ENCODE measurements at places on chromosomes 13 and 19. TPM values are rescaled to one million over a fixed set of nuclear protein-coding genes. Genes with fewer than 3 reads are reported as not detected.
A peak's percentile ranks its signal among the peaks of the same experiment; 100 is the strongest.

DNA sequence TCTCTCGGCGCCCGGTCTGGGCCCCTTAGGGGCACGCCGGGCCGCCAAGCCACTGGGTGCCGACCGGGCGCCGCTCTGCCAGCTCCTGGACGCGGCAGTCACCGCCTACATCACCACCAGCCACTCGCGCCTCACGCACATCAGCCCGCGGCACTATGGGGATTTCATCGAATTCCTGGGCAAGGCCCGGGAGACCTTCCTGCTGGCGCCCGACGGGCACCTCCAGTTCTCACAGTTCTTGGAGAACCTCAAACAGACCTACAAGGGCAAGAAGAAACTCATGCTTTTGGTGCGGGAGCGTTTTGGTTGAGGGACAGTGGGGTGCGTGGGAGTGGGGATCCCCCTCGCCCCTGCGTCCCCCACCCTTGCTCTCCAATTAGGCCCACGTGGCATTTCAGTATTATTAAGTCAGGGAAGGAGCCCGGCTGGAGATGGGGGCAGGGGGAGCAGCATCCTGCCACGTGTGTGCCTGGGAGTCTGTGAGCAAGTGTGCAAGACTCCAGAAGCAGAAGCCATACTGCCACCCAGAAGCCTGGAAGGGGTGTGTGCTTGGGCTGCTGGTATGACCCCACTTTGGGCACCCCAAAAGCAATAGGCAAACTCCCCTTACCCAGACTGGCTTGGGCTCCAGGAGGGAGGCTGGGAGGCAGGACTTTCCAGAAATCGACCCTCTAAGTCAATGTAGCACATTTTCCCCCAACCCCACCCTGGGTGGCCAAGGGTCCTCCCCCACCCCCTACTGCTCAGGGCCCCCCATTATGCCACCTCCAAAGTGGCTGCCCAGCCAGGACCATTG, 35.7 kb downstream of the ZSWIM4 start:
- no peak overlapping the region for H3K4me3 ChIP-seq
- no peaks in the 10 kb centered on the region for H3K27me3 ChIP-seq
- DNase-seq, result no peak
- no peak overlapping the region for H3K27ac ChIP-seq
- H3K4me1 ChIP-seq, result peaks cover 6% of the 10 kb centered on the region

DNA sequence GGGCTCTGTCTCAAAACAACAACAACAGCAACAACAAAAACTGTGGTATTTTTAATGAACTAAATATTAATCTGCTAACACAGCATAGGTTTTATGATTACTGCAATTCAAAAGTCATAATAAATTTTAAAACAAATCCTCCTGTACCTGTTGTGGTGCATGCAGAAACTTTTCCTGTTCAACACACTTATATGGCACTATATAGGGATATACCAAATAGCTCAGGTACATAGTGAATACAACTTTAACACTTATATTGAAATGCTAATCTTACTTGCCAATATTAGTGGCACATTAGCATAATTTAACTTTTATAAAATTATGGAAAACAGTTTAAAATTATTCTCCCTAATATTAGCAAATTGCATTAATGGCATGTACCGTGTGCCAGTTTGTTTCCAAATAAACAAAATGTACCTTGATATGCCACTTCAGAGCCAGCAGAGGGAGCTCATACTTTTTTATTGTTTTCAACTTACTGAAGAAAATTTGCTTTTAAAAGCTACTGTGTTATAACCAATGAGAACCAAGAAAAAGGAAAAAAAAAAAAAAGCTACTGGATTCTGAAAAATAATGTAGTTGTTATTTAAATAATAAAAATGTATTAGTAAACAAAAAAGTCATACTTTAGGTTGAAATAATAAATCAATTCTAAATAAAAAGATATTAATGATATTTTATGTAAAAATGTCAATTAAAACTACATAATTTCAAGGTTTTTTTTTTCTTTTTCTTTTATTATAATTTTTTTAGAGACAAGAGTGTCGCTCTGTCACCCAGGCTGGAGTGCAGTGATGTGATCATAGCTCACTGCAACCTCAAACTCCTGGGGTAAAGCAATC, 18.0 kb upstream of the RBM26 start:
- no peak overlapping the region for H3K27ac ChIP-seq
- H3K36me3 ChIP-seq, result no peaks in the 10 kb centered on the region
- no peak for DNase-seq
- H3K27me3 ChIP-seq, result no peaks in the 10 kb centered on the region
- no peak overlapping the region for H3K4me3 ChIP-seq

The ING1 gene
- total RNA-seq, result 18.0 TPM

The MTUS2 gene
- total RNA-seq, result 4.1 TPM

DNA sequence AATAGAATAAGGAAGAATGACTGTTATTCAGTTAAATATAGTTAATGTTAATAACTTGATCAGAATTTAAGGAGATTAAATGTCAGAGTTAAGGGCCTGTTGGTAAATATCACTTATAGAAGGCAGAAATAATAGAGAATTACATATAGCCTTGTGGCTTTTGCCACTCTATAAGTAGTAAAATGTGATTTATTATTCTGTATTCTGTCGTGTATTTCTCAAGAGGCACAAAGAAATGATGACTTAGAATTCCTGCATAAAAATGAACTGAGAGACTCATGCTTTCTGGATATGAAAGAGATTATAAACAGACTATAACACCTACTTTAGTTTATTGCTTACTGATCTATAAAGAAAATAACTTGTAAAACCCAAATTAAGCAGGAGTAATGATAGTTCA, 40.1 kb downstream of the GPC6 start:
- no peaks in the 10 kb centered on the region for H3K27me3 ChIP-seq
- H3K4me3 ChIP-seq, result no peak overlapping the region
- DNase-seq, result no peak
- H3K36me3 ChIP-seq, result peaks cover 3% of the 10 kb centered on the region
- no peak overlapping the region for H3K27ac ChIP-seq

GRCh38 chr19:38252385-38252784, 3.8 kb downstream of the PPP1R14A start:
- DNase-seq, result no peak
- no peaks in the 10 kb centered on the region for H3K36me3 ChIP-seq
- peak overlapping the region; percentile 20 for H3K4me3 ChIP-seq
- peaks cover 30% of the 10 kb centered on the region for H3K4me1 ChIP-seq

The SLITRK5 gene
- total RNA-seq, result 3.1 TPM

- no peaks in the 10 kb centered on the region for H3K36me3 ChIP-seq
- no peak overlapping the region for H3K4me3 ChIP-seq
- DNase-seq, result no peak
- peaks cover 5% of the 10 kb centered on the region for H3K4me1 ChIP-seq
Measured at GRCh38 chr13:72424059-72424458, 303.4 kb downstream of the MZT1 start.

GRCh38 chr13:81676008-81676407, 1335.1 kb upstream of the SPRY2 start:
- H3K4me1 ChIP-seq, result no peaks in the 10 kb centered on the region
- no peak overlapping the region for H3K4me3 ChIP-seq
- no peak for DNase-seq
- H3K27ac ChIP-seq, result no peak overlapping the region

The ZSCAN1 gene
- 0.95 TPM for total RNA-seq

The ZSCAN4 gene
- not detected for total RNA-seq

DNA sequence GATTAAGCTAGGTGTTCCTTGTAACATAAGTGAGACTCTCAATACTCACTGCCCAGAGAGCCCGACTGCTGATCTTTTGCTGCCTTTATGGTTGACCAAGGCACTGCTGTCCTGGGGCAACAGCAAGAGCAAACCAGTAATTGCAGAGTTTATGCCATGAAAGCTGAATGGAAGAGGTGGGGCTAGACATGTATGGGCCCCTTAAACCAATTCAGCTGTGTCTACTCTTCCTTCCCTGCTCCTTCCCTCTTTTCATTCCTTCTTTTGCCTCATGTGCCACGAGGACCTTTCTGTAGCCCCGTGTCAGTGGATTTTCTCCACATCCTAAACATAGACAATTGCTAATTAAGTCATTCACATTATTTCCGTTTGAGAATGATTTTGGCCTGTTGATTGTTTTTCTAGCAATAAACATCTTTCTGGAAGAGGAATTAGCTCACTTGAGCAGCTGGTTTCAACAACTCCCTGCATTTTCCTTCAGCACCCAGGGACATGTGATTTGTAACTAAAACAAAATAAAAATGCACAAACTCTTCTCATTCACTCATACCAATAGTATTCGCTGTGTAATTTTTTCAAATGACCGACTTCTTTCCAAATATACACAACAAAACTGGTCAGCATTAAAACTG, 40.5 kb downstream of the RAP2A start:
- H3K27me3 ChIP-seq, result no peaks in the 10 kb centered on the region
- no peak overlapping the region for H3K27ac ChIP-seq
- H3K4me1 ChIP-seq, result no peaks in the 10 kb centered on the region
- DNase-seq, result no peak
- no peak overlapping the region for H3K4me3 ChIP-seq
- no peaks in the 10 kb centered on the region for H3K36me3 ChIP-seq

The PRODH2 gene
- 20.6 TPM for total RNA-seq

DNA sequence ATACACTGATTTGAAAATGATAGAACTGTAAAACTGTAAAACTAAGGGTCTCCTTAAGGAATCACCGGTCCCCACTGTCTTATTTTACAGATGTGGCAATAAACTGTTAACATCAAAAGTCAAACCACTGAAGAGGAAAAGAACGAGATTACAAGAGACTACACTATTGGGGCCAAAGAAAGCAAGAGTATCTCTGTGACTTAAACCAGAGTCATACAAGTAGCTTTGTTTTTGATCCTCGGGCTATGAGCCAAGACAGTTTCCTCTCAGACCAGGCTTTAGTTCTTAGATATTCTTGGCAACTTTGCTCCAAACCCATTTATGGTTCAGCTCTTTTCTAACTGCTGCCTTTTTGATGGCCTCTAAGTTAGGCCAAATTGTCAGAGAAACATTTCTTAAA, 113.8 kb downstream of the TBC1D4 start:
- H3K36me3 ChIP-seq, result no peaks in the 10 kb centered on the region
- no peak for DNase-seq
- no peaks in the 10 kb centered on the region for H3K27me3 ChIP-seq
- H3K27ac ChIP-seq, result no peak overlapping the region
- H3K4me1 ChIP-seq, result peaks cover 13% of the 10 kb centered on the region

GRCh38 chr13:83992566-83993358, 110.5 kb upstream of the SLITRK1 start:
- no peak for DNase-seq
- H3K4me1 ChIP-seq, result no peaks in the 10 kb centered on the region

The DLEU7 gene
- total RNA-seq, result not detected

The MAP3K10 gene
- 23.4 TPM for total RNA-seq

The FFAR3 gene
- total RNA-seq, result 0.45 TPM

The GPR12 gene
- 0.14 TPM for total RNA-seq

DNA sequence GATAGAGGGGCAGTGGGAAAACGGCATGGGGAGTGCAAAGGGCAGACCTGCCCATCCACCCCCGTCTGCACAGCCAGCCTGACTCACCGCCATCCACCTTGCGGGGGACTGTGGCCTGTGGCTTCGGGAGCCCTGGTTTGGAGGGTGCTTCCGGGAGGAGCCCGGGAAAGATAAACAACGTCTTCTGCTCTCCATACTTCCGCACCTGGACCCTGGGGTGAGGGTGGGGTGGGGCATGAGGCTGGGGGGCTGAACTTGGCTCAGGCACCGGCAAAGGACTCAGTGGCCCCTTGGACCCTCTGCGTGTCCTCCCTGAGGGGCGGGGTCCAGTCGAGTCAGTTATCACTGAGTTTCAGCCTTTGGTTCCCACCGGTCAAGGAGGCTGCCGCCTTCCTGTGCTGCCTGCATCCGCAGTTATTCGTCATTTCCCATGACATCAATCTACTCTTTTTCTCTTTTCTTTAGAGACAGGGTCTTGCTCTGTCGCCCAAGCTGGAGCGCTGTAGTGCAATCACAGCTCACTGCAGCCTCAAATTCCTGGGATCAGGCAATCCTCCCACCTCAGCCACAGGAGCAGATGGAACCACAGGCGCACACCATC, 3.2 kb downstream of the GPR108 start:
- no peak for DNase-seq
- peaks cover 18% of the 10 kb centered on the region for H3K4me1 ChIP-seq
- H3K27me3 ChIP-seq, result no peaks in the 10 kb centered on the region
- H3K27ac ChIP-seq, result no peak overlapping the region

The SSC5D gene
- 1.5 TPM for total RNA-seq

DNA sequence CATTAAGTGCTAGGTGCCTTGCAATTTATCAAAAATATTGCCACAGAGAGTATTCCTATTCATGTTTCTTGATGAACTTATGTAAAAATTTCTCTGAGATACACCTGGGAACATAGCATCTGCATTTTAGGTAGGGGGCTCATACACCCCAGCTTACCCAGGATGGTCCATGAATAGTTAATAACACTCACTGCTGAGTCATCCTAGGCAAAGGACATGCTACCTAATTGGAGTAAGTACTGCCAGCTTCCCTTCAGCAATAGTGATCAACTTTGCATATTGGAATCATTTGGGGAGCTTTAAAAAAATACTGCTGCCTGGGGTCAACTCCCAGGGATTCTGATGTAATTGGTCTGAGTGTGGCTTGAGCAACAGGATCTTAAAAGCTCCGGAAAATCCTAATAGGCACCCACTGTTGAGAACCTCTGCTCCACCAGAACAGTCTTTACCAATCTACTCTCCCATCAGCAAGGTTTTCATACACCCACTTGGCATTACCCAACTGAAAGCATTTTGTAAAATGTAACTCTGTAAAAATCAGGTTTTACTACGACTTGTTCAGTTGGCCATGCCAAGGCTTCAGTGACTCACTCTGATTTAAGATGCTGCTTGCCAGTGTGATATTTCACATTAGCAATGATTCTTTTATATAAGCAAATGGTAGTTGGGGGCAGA, 67.2 kb upstream of the FNDC3A start:
- H3K27me3 ChIP-seq, result no peaks in the 10 kb centered on the region
- no peak overlapping the region for H3K27ac ChIP-seq
- no peaks in the 10 kb centered on the region for H3K36me3 ChIP-seq

The ZNF541 gene
- total RNA-seq, result not detected

DNA sequence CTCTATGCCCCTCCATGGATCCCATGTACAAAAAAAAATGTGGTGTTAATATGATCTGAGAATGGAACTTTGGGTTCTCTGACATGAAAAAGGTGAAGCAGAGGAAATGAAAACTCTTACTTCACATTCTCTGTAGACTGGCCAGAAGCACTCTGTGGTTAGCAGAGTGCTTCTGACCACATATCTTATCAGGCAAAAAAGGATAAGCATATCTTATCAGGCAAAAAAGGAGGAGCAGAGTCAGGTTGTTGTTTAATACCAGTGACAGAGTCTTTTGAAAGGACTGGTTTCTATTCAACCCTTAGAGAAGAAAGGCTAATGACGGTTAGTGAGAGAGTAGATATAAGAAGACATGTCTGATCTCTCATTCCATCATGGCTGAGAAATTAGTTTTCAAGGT, 1404.8 kb downstream of the SLITRK1 start:
- H3K36me3 ChIP-seq, result no peaks in the 10 kb centered on the region
- H3K27me3 ChIP-seq, result no peaks in the 10 kb centered on the region
- no peak for DNase-seq
- no peak overlapping the region for H3K27ac ChIP-seq

GRCh38 chr19:1455336-1456120, 5.6 kb downstream of the APC2 start:
- H3K4me3 ChIP-seq, result peak overlapping the region; percentile 41
- H3K36me3 ChIP-seq, result no peaks in the 10 kb centered on the region
- no peak overlapping the region for H3K27ac ChIP-seq

The SEMA6B gene
- 1.7 TPM for total RNA-seq

GRCh38 chr13:43264458-43264857, 241.1 kb downstream of the DNAJC15 start:
- DNase-seq, result no peak
- H3K27me3 ChIP-seq, result peaks cover 3% of the 10 kb centered on the region
- no peak overlapping the region for H3K4me3 ChIP-seq
- H3K36me3 ChIP-seq, result peaks cover 10% of the 10 kb centered on the region
- H3K4me1 ChIP-seq, result peaks cover 19% of the 10 kb centered on the region

The ZNF497 gene
- total RNA-seq, result 4.1 TPM

The ZNF112 gene
- 9.8 TPM for total RNA-seq

The CASP14 gene
- not detected for total RNA-seq

The PEG3 gene
- not detected for total RNA-seq
